ENCODE measurements at places on chromosomes 5 and 9. TPM values are rescaled to one million over a fixed set of nuclear protein-coding genes. Genes with fewer than 3 reads are reported as not detected.

The OR13D1 gene
- total RNA-seq, result not detected

DNA sequence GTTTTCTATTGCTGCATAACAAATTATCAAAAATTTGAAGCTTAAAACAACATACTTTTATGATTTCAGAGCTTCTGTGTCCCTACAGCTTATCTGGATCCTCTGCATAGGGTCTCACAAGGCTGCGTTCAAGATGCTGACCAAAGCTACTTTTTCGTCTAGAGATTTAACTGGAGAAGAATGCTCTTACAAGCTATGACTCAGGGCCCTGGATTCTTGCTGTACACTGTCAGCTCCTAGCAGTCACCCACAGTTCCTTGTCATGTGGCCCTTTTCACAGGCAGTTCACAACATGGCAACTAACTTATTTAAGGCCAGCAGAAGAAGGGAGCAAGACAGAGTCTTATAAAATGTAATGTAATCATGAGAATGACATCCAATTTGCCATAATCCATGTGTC is 70.8 kb upstream of the FAM174A start:
- DNase-seq, result no peak

GRCh38 chr5:63648376-63648775 is 313.9 kb downstream of the HTR1A start:
- no peak for DNase-seq

GRCh38 chr9:20754556-20754955 is 70.5 kb downstream of the FOCAD start:
- DNase-seq, result no peak

DNA sequence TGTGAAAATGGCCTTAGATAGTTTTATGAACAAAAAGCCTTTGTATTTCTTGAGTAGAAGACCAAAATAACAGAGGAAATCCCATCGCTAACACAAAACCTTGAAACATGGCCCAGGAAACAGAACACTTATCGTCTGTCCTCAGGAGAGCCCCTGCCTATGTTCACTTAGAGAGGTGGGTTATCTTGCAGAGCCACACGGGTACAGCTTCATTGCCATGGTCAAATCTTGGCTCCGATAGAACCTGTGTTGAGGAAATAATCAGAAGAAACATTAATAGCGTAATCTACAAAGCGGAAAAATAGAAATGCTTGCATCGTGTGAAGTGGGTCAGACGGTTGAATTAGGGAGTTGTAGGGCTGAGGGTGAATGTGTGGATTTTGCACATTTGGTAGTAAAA is 216.1 kb downstream of the MAST4 start:
- no peak for DNase-seq

- DNase-seq, result no peak
These were observed 494 bp downstream of the CERT1 start for GRCh38 chr5:75510836-75511434.

The DAB2IP gene
- 1.2 TPM for total RNA-seq

DNA sequence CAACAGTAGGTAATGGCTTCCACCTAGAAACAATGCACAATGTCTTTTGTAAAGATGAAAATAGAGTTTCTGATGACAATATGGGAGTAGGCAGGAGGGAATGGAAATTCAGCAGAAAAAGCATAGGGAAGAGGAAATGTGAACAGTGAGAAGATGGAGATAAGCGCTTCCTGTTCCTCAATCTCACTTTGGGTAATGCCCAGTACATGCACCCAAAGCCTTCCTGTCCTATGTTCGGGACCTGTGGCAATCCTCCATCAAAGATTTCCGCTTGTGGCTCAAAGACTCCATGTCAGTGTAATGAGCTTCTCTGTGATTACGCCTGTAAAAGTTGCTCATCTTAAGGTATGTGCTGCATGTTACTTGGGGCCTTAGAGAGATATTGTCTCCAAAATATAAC is 2.7 kb downstream of the UGT3A1 start:
- no peak for DNase-seq

GRCh38 chr5:36363101-36363500 is 61.4 kb upstream of the RANBP3L start:
- DNase-seq, result no peak

The ABHD17B gene
- total RNA-seq, result 11.3 TPM

GRCh38 chr9:88651682-88652633 is 117.0 kb downstream of the NXNL2 start:
- DNase-seq, result peak; percentile 90

DNA sequence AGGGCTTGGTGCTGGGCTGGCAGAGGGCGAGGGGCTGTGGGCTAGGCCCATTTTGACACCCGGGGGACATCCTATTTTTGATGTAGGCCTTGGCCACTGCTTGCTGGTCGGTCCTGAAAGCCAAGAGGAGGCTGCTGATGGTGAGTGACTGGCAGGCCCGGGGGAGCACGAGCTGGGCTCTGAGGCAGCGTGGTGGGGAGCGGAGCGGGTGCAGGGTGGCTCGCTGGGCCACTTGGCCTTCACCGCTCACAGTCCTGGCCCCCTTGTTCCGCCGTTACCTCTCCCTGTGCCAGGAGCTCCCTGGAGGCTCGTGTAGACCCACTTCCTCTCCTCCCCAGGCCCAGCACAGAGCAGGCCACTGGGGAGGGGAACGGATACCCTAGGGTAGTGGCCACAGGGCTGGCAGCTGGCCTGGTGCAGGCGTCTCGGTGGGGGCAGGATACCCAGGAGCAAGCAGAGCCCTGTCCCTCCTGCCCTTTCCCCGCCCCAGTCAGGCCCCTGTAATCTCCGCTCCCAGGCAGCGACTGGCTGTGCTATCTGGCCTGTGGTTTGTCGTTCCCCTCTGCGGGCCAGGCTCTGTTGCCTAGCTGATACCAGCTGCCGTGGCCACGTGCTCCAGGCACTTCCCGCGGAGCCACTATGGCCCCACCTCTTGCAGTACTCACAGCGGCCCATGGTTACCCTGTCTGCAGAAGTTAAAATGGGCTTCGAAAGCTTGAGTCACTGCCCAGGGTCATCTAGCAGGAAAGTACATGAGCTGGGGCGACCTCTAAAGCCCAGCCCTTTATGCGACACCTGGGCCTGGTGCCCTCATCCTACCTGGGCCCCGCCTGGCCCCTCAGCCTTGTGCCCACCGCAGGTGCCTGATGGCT is 11.7 kb upstream of the DOLPP1 start:
- DNase-seq, result no peak

- DNase-seq, result no peak
These were observed 38.1 kb downstream of the ADAMTS2 start for GRCh38 chr5:179307013-179307800.

DNA sequence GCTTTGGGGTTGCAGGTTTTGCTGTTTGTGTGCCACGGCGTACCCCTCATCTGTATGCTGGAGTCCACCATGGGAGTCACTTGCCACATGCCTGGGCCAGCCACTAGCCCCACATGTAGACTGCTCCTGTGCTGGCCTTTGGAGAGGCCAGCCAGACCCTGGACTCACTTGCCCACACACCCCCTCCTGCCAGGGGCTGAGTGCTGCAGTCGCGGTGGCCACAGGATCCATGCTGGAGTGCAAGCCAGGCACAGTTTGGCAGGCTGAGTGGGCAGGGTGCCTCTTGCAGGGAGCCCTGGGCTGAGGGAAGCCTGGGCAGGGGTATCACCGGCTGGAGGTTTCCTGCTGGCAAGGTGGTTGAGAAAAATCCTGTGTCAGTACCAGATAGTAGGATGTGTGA is 25.6 kb upstream of the GCNT1 start:
- no peak for DNase-seq

- DNase-seq, result no peak
These were observed 26.9 kb downstream of the GLT6D1 start for GRCh38 chr9:135612437-135612836.

DNA sequence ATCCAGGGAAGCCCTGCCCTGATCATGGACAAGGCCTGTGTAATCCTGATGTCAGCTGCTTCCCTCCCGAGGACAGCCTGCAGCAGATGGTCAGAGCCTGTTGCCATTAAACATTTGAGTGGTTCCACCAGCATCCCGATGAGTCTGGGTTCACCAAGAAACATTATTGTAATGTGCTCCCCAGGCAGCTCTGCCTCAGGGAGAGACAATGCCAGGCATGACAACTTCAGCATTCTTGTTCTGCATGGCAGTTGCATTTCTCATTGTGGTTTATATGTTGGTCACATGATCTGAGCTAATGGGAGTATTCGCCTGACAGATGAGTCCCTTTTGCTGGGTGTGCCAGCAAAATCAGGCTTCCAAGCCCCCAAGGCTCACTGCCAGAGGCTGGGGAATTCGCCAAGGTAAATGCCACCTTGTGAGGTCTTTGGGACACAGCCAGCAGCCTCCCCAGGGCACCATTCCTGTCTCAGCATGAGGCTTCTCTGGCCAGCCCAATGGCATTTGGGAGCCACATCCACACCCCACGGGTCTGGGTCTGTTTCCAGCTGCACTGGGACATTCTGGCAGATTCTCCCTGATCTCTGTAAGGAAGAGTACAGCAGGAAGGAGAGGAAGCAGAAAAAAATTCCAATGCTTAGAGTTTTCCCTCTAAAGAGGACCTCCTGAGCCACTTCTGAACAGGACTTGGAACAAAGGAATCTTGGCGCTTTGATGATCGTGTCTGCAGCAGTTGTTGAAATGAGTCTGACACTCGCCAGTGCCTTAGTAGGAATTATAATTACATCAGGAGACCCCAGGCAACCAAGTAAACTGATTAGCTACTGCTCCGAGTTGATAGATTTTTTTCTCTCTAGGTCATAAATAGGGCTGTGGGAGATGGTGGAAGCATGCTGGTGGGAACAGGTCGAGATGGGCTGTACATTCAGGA is 18.7 kb downstream of the KCNIP1 start:
- DNase-seq, result peak; percentile 92

- no peak for DNase-seq
These were observed 109.6 kb upstream of the ACTBL2 start for GRCh38 chr5:57592236-57592635.

GRCh38 chr5:134851307-134851923 is 5.6 kb downstream of the C5orf24 start:
- peak; percentile 71 for DNase-seq

DNA sequence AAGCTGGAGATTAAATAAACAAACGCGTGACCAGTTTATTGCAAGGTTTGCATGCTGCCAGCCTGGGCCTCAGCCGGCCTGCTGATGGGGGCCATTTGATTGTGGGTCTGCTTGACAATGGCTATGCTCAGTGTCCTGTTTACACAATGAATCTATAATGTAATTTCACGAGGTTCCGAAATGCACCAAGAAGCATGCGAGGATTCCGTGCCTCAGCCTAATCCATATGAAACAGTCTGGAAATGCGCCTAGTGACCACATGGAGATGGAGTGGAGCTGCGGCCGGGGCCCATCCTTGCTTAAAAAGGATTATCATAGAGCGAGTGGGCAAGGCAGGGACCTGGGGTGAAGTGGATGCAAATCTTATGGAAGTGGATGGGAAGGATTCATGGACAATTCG is 382.4 kb downstream of the CDK5RAP2 start:
- no peak for DNase-seq

- peak; percentile 30 for DNase-seq
These were observed 155.3 kb downstream of the COL23A1 start for GRCh38 chr5:178434851-178435250.

The HARS1 gene
- 135 TPM for total RNA-seq

DNA sequence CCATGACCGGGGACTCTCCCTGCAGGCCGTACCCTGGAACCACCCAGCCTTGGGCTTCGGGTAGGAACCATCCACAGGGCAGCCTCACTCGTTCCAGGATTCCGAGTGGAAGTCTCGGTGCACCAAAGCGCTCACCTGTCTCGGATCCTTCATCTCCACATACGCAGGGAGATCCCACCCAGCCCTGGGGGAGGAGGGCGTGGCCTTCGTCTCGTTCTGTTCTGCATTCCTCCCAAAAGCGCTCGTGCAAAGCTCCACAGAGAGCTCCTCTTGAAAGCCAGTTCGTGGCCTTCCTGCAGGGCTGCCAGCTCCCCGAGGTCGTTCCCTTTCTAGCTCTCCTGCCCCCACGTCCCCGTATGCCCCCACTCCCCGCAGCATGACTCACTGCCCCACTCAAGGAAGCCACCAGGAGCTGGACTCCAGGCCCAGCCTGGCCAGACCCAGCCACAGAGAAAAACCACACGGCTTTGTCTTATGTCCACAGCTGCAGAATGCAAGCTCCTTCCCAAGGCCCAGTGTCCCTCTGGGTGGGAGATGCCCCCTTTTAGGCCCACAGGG is 65.0 kb upstream of the SARDH start:
- DNase-seq, result no peak

DNA sequence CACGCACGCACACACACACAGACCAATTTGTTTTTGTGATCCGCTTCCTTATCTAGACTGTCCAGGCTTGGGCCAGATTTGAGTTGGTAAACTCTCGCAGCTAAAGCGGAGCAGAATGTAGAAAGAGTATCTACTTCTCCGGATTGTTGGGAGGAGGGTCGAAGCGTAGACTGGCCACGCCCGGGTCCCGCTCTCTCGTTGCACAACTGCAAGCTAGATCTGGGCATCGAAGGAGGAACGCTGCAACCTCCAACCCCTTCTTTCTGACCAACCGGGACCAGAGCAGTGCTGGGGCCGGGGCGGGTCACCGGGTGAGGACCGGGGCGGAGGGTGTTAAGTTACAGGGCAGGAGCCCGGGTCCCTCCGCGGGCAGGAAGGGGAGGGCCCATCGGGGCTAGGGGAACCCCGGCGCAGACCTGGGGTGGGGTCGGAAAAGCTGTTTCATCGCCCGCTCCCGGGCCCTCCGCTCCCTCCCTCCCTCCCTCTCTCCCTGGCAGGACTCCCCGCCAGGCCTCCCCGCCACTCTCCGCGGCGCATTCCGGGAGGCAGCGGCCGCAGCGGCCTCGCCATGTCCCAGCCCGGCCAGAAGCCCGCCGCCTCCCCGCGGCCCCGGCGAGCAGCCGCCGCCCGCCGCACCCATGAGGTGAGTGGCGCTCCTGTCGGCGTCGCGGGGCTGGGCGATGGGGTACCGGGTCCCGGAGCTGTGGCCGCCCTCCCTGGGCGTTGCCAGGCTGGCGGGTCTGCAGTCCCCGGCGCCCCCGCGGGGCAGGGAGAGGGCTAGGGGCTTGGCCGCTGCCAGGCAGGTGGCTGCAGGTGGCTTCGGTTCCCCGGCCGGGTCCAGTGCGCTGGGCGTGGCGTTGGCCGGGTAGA is at the start of gene CAST:
TSS of gene CAST (plus strand) at position 522 of the 870 bp plus-strand sequence. CDS start at position 569, 47 bp downstream.
- DNase-seq, result peak; percentile 88

GRCh38 chr5:67257500-67257899 is 60.9 kb upstream of the CD180 start:
- DNase-seq, result no peak

DNA sequence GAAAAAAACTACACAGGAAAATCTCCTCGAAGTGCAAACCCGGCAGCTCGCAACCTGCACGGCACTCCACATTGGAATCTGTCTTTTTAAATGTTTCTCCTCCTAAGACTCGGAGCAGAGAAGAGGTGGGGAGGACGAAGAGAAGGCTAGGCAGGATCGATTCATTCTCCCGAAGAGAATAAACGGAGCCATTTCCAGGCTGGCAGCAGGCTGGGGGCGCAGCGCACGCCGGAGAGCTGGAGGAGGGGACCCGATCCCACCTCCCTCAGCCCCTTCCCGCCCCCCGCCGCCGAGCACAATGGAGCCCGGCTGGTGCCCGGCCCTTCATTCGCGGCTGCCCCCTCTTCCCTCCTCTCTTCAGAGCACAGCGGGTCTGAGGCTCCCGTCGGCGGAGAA is 628 bp downstream of the HOMER1 start:
- DNase-seq, result no peak
